Urothelium cell line (cell line): ENCODE measurements at places on chromosomes 6 and 20.

DNA sequence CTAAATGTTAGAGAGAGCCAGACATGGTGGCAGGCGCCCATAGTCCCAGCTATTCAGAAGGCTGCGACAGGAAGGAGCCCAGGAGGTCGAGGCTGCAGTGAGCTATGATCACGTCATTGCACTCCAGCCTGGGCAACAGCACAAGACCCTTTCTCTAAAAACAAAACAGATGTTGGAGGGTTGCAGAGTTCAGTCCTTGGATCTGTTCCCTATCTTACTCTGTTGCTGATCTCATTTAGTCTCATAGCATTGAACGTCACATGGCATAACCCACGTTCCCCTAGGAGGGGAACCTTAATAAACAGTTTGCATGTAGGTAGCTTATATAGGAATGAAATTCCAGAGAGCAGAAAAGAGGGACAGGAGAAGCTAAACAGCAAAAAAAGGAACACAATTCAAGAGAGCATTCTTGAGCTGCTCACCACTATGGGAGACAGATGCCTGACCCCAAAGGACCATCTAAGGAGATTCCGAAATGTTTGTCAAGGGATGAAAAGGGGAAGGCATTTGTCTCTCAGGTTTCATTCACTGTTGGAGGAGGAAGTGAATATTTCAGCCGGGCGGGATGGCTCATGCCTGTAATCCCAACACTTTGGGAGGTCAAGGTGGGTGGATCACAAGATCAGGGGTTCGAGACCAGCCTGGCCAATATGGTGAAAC is 54.6 kb upstream of the PIM1 start:
- no peak for DNase-seq

DNA sequence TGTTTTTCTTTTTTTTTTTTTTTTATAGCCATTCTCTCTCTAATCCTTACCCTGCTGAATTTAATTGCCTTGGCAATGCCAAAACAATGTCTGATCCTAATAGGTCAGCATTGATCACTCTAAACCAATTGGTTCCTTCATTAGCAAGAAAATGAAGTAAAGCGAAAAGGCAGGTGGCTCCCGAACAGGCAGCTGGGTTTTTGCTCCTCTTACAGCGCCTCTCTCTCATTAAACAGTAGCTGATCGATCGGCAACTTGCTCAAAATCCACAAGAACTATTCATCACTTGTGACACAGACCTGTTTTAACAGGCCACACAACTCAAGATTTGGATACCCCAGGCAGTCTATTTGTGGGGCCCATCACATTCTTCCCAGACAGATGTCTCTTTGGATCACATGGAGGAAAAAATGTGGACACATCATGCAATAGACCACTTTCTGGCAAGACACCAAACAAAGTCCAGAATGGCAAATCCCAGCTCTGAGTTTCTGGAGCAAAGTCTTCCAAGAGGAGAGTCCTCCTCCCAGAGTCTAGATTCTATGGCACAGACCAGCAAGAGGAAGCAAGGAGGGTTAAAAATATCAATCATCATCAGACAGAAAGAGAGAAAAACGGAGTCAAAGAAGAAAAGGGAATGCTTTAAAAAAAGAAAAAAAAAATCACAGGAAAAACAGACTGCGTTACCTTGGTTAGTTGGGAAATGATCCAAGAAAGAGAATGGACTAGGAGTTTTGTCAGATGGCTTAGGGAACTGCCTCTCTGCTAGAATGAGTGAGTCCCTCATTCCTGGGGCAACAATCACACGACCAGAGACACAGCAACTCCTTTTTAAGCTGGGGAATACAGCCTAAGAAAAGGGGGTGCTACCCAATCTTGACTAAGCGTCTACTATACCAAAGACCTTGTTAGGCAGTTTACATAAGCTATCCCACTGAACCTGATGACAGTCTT is 247.8 kb downstream of the BTBD9 start:
- DNase-seq = no peak

DNA sequence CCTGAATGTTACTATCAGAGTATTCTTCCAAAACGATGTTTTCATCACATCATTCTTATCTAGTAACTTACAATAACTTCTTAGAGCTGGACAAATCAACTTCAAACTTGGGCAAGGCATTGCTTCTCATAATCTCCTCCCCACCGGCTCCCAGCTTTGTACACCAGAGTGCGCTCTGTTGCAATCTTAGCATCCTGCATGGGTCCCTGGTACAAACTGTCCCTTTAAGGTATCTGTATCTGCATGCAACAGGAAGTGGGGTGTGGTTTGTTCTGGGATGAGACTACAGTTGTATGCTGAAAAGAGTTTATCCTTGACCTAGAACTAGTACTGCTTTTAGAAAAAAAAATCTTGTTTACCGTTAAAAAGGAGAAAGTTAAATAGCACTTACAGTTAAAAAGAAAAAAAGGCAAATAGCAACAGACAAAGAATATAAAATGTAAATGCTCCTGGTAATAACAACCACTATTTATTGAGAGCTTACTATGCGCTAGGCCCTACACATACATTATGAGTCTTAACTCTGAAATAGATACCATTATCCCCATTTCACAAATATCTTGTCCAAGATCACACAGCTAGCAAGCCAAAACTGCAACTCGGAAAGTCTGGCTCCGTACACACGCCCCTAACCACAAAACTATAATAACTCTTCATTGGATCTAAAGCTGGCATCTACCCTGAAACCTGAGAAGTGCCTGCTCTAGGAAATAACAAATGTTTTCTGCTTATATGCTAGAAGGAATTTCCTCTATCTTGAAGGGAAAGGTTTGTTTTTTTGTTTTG is 9.8 kb upstream of the HECA start:
- DNase-seq = peak; percentile 41

DNA sequence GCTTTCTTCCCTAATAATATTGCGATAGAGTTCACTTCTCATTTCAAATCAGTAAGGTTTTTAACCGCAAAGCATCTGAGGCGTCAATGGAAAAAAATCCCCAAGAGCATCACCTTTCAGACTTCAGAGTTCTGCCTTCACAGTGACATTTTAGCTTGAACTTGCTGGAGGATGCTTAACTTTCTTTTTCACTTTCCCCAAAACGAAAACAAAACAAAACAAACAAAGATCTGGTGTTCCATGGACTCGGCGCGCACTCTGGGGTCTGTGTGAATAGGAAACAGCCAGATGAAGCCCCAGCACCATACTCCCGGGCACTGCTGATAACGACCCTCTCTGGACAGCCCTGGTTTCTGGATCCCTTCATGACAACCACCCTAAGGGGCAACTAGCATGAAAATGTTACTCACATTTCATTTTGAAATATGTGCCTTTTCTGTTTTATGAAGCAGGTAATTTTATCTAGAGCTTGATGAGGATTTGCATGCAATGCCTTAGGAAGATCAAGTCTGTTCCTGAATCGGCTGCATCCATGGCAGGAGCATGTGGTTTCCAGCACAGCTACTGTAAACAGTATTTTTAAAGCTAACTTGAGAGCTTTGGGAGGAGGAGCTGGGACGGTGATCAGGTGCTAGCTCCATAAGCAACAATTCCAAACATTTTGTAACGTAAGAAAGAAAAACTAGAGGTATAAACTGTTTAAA is 44.5 kb downstream of the RAMACL start:
- DNase-seq = no peak

- DNase-seq = peak; percentile 81
Measured at GRCh38 chr20:49397525-49397924, 84.9 kb downstream of the KCNB1 start.

- no peak for DNase-seq
Measured at GRCh38 chr6:21158149-21158548, 435.4 kb upstream of the SOX4 start.

DNA sequence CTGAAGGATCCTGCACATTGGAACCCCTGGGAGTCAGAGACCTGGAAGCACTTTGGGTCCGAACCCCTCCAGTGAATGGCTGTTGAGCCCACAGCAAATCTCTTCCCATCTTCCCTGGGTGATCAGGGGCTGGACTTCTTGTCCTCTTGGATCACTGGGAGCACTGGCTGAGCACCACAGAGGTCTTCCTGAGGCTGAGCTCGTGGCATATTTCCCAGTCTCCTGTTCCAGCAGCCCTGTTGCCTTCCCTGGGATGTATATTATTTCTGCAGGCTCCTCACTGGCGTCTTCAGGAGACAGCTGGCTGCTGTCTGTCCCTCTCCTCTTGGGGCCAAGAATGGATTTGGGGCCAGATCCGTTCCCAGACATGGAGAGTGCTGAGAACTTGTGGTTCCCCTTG is 43.4 kb downstream of the PTK7 start:
- DNase-seq = no peak

DNA sequence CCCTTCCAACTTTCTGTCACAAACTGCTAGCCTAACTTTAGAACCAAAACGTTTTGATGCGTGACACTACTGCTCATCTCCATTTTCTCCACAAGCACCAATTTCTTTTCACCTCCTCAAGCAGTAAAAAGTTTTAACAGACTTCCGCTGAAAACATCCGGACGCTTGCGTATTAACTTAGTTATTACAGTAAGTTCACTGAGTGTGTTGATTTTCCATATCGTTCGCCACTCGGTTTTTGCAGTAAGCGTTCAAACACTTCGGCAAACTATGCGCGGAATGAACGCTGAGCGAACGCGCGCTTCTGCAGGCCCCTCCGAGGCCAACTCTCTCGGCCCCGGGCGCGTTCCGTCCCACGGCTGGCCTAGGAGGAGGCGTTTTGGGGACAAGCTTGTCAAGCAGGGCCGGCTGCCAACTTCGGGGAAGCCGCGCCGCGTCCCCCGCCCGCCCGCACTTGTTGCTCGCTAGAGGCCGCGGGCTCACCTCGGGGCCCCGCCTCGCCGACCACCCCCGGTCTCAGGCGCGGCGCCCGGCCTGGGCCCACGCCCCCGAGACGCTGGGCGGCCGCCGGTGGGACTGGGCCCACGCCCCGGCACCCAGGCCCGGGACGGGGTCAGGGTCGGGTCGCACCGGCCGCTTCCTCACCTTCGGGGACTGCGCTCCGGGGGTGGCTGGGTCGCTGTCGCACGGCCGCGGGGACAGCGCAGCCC is 945 bp downstream of the PHF10 start:
- DNase-seq = peak; percentile 48

- DNase-seq = no peak
Measured at GRCh38 chr6:24584382-24584720, 61.6 kb downstream of the KIAA0319 start.

DNA sequence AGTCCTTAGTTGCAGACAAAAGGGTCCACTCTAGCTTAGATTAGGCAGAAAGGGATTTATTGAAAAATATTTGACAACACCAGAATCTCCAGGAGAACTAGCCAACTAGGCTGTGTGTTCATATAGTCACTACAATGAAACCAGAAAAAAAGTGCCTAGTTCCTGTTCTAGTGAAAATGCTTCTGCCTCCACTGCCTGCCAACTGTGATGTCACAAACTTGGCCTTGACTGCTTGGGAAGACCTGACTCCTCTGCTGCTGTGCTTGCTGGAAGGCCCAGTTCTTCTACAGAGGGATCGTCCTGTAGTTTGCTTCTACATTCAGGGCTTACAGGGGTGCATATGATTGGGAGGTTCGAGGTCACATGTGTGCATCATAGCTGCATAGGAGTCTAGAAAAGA is 40.3 kb upstream of the XRN2 start:
- no peak for DNase-seq

- no peak for DNase-seq
Measured at GRCh38 chr20:41161886-41162285, 24.5 kb downstream of the PLCG1 start.

DNA sequence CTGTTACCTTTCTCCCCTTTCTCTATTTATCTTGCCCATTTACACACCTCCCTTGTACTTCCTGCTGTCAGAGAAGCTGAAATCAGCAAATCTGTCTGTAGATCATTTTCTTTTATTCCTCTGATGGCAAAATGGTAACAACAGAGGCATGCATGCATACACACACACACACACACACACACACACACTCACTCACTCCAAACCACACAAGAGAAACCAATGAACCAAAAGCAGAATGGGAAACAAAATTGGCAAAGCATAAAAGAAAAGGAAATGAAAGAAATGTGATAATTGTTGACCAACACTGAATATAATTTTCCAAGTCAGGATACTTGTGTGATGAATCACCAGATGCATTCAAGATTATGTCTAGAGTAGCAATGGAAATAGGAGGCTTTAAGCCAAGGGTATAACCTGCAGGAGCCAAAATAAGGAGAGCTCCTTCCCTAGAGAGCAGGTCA is 172.4 kb downstream of the PLCB4 start:
- peak; percentile 62 for DNase-seq

DNA sequence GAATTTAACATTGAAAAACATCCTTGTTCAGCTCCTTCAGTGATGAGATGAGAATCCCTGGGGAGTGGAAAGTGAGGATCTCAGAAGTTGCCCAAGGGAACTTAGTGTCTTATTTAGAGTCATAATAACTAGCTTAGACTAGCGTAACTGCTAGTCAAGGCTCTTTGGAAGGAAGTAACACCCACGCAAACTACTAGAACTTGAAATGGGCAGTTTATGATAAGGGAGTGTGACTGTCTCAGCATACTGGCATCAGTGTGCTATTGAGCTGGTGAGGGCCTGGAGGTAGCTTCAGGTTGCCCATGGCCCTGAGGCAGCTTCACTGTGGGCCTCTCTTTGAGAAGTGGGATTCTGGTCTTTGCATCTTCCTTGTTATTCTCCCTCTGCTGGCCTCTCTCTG is 40.1 kb downstream of the SLX4IP start:
- no peak for DNase-seq

GRCh38 chr6:105372142-105372848 is 30.6 kb downstream of the PREP start:
- DNase-seq = no peak

DNA sequence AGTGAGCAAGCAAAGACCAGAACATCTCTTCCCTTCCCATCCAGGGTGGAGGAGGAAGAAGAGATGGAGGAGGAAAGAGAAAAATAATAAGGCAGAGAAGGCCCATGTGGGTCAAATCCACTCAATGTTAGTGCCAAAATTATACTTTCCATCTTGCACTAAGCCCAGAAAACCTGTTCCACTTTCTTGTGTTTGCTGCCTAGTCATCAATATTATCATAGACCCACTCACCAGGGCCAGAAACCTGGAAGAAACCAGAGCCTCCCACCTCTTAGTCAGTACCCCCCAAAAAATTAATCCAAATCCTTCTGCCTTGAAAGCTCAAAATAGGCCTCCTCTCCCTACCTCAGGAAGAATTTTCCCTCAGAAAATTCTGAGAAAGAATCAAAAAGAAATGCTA is 171.1 kb downstream of the SOD2 start:
- no peak for DNase-seq

DNA sequence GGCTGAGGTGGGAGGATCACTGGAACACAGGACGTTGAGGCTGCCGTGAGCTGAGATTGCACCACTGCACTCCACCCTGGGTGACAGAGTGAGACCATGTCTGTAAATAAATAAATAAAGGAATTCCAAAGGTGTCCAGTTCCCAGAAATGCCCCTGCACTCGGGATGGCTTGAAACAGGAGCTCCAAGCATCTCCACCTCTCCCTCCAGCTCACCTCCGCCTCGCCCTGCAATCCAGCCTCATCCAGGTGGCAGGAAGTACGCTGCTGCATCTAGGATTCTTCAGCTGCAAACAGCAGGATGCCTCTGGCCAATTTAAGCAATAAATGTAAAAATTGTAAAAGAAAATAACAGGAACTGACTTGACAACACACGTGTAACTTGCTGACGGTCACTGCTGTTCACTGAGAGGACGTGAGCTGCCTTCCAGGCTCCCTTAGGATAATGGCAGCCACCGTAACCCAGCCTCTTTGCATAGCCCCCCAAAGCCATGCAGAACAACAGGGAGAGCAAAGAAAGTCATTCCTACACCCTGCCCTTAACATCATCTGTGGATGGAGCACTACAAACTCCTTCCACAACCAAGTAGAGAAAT is 11.4 kb upstream of the GRM4 start:
- no peak for DNase-seq
